Thoracic aorta (tissue), 2 donors: ENCODE measurements at places on chromosomes 12 and 14. TPM values are rescaled to one million over a fixed set of nuclear protein-coding genes. Genes with fewer than 3 reads are reported as not detected.

DNA sequence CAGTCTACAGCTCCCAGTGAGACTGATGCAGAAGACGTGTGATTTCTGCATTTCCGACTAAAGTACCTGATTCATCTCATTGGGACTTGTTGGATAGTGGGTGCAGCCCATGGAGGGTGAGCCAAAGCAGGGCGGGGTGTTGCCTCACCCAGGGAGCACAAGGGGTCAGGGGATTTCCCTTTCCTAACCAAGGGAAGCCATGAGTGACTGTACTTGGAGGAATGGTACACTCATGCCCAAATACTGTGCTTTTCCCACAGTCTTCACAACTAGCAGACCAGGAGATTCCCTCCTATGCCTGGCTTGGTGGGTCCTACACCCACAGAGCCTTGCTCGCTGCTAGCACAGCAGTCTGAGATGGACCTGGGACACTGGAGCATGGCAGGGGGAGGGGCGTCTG lies 21.0 kb upstream of the ABCC9 start:
- no peak for DNase-seq

The AHSA1 gene
- total RNA-seq = 128 TPM

GRCh38 chr12:89695830-89696229 lies 12.8 kb downstream of the ATP2B1 start:
- no peak for DNase-seq

DNA sequence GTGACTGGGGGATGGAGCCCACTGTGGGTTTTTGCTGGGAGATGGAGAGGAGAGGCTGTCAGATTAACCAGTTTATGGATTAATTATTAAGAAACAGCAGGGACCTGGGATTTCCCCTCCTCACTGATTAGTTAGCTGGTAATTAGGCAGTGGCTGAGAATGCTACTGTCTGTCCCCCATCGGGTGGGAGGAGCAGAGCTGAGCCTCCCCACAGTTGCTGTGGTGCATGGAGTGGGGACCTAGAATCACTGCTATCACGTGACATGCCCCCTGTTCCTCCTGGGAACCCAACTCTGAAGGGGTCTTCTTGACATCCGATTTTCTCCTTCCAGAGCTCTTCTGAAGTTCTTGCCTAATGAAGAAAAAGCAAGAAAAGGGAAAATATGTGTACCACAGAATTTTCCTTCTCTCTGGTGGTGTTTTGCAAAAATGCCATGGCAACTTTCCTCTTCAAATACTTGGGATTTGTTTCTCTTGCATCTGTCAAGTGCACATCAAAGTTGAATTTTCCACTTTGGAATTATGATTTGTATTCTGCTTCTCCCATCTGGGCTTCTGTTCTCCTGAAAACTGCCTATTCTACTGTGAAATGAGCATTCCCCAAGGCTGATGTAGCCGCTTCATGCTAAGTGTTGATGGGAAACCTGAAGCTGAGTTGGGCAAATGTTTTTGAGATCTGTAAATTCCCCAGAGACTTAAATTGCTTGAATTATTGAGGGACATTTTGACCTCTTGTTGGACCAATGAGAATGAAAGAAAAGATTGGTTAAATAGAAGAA lies 264.2 kb downstream of the RGS6 start:
- no peak for DNase-seq

DNA sequence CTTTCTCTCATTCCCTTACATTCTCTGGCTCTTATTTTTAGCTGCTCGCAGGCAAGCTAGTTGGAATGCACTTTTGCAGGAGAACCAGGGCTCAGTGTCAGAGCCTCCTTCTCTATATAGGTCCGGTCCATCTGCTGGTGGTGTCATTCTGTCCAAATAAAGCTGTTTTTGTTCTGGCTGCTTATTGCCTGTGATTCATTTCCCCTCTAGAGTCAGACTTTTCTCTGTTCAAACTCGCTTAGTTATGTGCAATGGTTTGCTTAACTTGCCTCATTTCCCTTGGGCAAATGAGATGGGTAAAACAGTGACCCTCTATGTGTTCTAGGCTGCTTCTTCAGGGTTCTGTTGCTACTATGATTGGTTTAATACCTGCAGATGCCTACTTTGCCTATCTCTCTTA lies 2.9 kb downstream of the SMARCD1 start:
- DNase-seq = no peak

The CLEC1A gene
- total RNA-seq = 3.7 TPM

The C12orf54 gene
- total RNA-seq = not detected

The TRIM9 gene
- total RNA-seq = 0.41 TPM

- no peak for DNase-seq
Observed at GRCh38 chr12:19398376-19399363, 40.6 kb upstream of the AEBP2 start.

DNA sequence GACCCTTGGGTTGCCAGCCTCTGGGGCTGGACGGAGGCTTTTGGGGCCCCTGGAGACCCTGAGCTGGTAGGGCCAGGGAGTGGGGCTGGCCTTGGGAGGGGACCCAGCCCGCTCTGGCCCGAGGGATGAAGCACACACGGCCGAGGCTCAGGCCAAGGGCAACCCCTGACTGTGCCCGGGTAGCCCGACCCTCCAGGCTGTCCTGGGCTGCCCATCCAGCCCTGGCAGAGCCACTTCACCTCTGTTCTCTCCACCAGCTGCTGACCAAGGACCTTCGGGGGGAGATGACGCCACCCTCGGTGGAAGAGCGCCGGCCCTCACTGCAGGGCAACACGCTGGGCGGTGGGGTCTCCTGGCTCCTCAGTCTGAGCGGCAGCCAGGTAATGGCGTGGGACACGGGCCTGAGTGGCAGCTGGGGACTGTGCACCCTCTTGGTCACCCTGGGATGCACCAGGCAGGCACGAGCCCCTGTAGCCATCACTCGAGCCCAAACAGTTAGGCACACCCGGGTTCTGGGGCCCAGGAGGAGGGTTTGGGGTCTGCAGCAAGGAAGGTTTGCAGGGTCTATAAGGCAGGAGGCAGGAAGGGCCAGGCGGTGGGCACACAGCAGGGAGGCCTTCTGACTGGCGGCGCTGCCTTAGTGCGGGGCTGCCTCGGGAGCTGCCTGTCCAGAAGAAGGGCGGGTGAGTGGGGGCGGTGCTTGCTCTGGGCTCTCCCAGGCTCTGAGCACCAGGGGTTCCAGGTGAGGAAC lies 19.7 kb downstream of the ASPG start:
- no peak for DNase-seq

DNA sequence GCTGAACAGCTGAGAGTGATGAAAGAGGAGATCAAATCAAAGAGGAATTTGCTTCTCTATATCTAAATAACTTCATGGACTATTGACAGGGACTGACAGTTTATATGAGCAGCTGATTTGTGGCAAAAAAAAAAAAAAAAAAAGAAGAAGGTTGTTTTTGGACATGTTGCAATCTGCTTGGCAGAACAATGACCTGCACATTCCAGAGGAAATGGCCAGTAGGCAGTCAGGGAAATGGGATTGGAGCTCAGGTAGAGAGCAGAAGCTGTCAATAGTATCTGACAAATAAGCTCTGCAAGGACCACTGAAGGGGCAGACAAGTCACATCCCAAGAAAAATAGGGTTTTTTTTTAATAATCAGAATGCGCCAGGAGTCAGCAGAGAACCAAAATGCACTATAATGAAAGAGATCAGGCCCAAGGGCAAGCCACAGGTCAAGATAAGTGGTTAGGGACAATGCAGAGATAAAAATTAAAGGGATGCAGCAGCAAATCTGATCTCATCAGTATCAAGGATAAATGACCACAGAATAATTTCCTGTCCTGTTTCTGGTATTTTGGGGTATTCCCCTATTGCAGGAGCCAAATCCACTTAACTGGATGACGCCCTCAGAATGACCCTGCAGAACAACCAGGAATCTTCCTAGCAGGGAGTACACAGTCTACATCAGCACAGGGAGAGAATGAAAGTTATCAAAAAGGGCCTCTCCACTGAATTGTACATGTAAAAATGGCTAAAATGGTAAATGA lies 22.6 kb upstream of the DUSP16 start:
- no peak for DNase-seq

The PTCSC3 gene
- not detected for total RNA-seq
